Cortex of kidney (tissue), 1 donor: ENCODE measurements at places on chromosomes 1 and 21.

GRCh38 chr1:66495495-66495894, 38.5 kb upstream of the SGIP1 start:
- DNase-seq, result no peak

- no peak for DNase-seq
Observed at GRCh38 chr21:34133392-34133791, 60.0 kb downstream of the MRPS6 start.

- no peak for DNase-seq
Observed at GRCh38 chr1:6893388-6893787, 108.1 kb downstream of the CAMTA1 start.

DNA sequence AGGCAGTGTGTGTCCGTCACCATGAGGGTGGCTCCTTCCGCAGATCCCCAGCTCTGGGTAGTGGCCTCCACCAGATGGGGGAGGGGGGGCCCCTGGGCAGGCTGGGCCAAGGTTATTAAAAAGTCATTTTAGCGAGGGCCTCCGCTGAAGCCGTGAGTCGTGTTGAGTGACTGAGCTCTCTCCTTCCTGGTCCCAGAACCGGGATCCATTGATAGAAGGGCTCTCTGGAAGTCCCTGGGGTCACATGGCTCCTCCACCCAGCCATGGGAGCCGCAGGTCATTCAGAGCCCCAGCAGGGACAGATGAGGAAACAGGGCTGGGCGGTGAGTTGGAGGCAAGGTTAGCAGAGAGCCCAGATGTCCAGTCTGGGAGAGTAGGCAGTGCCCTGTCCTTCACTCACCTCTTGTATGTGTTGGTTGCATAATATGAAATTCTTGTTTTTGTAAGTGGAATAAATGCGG, 12.9 kb downstream of the MIIP start:
- no peak for DNase-seq

GRCh38 chr1:44239961-44240371, 26.7 kb downstream of the DMAP1 start:
- no peak for DNase-seq

GRCh38 chr21:44267655-44268142, 6.0 kb upstream of the DNMT3L start:
- no peak for DNase-seq
